Stimulated activated CD4-positive, alpha-beta T cell treated with anti-CD3 and anti-CD28 coated beads, Interleukin-1b, Interleukin-23, amount 100 ng/mL, for 1 hour (primary cell): ENCODE measurements at places on chromosomes 5 and 9.

GRCh38 chr5:134958755-134959154, 9.0 kb upstream of the CATSPER3 start:
- no peak for DNase-seq

DNA sequence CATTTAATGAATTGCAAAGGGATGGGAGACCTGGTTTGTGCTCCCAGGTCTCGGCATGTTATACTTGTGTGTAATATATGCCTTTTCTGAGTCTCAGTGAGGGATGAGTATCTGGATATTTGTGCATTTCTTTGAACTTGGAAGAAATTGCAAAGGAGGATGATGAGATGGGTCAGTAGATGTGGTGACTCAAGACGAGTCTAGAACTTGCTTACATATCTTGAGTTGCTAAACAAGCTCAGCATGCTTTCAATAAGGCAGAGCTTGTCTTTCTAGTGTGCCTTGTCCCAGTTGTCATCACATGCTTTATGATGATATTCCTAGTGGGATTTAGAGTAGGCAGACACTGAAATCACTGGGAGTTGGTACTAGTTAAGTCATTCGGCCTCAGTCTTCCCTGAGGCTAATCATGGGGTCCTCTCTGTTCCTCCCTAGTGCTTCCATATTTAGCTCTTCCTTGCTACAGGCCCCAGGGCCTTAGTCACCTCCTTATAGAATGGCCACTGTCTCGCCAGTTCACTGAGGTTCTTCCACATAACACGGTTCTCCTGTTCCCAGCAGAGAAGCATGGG, 222.3 kb downstream of the ARRDC3 start:
- no peak for DNase-seq

DNA sequence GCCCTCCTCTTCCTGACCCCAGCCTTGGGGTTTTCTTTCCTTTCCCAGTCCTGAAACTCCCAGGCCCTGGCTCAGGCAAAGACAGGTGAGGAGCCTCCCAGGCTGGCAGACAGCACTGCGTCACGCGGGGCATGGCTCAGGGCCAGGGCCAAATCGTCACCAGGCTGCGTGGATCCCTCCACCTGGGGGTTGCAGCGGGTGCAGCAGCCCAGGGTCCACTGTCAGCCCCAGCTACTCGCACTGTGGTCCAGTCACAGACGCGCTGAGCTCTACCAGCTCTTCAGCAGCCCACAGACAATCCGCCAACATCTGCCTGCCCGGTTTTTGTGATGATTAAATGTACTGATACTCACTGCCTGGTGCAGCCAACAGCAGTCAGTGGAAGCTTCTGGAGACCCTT, 12.1 kb downstream of the FAM78A start:
- no peak for DNase-seq

GRCh38 chr5:33072296-33072695, 361.2 kb downstream of the NPR3 start:
- no peak for DNase-seq

DNA sequence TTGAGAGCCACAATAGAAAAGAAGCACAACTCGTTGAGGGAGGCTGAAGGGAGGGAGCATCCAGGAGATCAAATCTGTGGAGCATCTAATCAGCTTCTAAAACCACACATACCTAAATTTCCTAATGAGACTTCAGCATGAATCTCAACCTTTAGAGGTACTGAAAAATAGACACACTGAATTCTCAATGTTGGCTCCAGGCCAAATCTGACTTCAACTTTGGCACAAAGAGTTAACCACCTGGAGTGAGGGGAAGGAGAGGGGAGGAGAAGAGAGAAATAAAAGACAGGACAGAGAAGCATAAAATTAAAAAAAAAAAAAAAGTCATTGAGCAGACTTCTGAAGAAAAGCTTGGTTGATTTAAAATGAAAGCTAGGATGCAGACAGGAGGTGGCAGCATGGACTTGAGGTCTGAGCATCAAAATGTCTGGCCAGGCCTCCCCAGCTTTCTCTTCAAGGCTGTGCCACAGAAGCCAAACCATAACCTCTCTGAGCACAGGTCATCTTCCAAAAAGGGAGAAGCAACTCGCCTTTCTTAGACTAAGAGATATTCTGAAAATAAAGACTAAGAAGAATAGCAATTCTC, 205.6 kb downstream of the DENND1A start:
- DNase-seq = no peak

GRCh38 chr9:96116275-96117064, 185.5 kb downstream of the HSD17B3 start:
- no peak for DNase-seq

- no peak for DNase-seq
Measured at GRCh38 chr5:163172540-163173338, 264.7 kb upstream of the CCNG1 start.

DNA sequence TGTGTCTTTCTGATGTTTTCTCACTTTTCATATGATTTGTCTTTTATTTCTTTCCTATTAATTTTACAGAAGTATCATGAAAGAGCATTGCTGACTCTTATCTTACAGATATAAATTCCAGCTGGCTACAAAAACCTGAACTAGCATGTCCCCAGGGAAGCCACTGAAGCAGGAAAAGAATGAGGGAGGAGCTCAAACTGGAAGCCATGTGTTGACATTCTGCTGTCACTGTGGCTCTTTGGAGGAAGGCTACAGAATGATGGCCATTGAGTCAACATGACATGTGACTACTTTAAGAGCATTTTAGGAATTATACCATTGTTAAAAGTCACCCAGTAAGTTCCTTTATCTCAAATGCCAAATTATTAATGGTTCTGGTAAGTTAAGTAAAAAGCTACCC, 638.3 kb upstream of the DMAC1 start:
- no peak for DNase-seq

- DNase-seq = no peak
Measured at GRCh38 chr5:124889486-124889825, 143.0 kb upstream of the ZNF608 start.

DNA sequence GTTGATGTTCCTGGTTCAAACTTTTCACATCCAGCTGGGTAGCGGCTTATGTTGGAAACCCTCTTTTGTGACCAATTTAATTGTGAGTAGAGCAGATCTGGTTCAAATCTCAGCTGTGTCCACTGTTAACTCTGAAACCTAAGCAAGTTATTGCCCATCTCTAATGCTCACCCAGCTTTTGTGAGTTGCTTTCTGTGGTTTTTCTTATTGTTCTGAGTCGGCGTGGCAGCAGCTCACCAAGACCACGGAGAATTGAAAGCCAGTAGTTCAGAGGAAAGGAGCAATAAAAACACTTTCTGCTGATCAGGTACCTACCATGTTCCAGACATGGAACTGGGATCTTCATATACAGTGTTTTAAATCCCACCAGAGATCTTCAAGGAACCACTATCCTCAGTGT, 114.4 kb downstream of the DOCK2 start:
- no peak for DNase-seq
